Mammary epithelial cell (primary cell): ENCODE measurements at places on chromosomes 12 and 14. TPM values are rescaled to one million over a fixed set of nuclear protein-coding genes. Genes with fewer than 3 reads are reported as not detected.

LRRC43 gene
- 0.53 and 0.66 TPM in 2 replicates for total RNA-seq

SRGAP1 gene
- total RNA-seq = 34.4 and 76.9 TPM in 2 replicates

RND1 gene
- 0.17 TPM for total RNA-seq

NPFF gene
- not detected in 2 replicates for total RNA-seq

ZNF891 gene
- total RNA-seq = 1.0 and 1.1 TPM in 2 replicates

ABCC9 gene
- total RNA-seq = not detected in 2 replicates

SALL2 gene
- total RNA-seq = 3.3 TPM

ACOT4 gene
- 2.5 TPM for total RNA-seq

TSPAN8 gene
- not detected for total RNA-seq

AHNAK2 gene
- total RNA-seq = 302 TPM

ERBB3 gene
- 2.7 and 3.6 TPM in 2 replicates for total RNA-seq

IQSEC3 gene
- total RNA-seq = not detected

AMIGO2 gene
- total RNA-seq = 78.8 and 96.1 TPM in 2 replicates

ALG10B gene
- 7.7 TPM for total RNA-seq

CPM gene
- total RNA-seq = 0.50 TPM
